ENCODE measurements at places on chromosomes 16 and 17.

- no peak for DNase-seq
These were observed at the start of gene MT1G for GRCh38 chr16:56667581-56668571. MT1G (minus strand) TSS chr16:56668065; CDS start chr16:56667993, 72 bp downstream.

- no peak for DNase-seq
These were observed 14.3 kb downstream of the FBXO31 start for GRCh38 chr16:87369117-87369765.

DNA sequence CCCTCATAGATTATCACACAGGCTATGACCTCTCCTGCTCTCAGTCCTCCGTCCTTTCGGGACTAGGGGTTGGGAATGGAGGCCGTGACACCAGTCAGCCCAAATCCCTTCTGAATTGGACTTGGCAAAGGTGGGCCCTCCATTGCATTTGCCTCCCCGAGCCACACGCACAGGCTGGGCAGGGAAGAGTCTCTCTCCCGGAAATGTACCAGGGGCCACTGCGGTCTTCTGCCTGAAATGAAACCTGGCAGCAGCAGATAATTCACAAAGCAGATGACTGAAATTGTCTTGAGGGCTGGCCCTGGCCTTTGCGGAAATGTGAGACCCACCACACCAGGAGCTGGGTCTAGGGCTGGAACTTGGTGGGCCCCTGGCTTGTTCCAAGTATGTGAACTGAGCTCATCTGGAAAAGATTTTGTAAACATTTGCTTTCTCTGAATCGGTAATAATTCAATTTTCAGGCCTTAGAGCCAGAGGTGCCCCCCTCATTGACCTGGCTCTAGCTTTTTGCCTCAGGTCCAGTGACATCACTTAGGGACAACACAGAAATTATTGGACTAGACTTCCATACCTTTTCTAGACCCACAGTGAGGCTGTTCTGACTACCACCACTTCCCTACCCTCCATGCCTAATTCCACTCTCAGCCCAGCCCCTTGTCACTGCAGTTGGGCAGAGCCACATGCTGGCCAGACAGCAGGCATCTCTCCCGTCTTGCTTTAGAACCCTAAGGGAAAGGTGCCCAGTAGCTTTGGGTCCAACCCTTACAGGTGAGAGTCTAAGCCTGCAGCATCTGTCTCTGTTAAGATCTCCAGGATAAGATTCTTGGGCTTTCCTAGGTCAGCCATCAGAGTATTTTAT, 75.2 kb downstream of the CCDC182 start:
- DNase-seq, result no peak

DNA sequence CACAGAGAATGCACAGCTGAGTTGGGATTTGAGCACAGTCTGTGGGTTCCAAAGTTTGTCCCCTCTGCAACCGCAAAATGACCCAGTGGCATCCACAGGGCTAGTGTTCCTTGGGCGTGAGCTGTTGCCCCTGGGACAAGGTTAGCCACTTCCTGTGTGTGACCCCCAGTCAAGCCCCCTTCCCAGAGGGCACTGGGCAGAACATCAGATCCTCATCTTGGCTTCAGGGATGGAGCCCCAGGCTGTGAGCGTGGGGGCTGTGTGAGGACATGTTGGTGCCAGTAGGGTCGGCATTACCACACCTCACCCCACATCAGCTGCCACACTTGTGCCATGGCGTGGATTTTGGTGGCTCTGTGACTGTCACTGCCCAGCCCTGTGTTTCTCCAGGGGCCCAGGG, 55.3 kb downstream of the USP22 start:
- no peak for DNase-seq

DNA sequence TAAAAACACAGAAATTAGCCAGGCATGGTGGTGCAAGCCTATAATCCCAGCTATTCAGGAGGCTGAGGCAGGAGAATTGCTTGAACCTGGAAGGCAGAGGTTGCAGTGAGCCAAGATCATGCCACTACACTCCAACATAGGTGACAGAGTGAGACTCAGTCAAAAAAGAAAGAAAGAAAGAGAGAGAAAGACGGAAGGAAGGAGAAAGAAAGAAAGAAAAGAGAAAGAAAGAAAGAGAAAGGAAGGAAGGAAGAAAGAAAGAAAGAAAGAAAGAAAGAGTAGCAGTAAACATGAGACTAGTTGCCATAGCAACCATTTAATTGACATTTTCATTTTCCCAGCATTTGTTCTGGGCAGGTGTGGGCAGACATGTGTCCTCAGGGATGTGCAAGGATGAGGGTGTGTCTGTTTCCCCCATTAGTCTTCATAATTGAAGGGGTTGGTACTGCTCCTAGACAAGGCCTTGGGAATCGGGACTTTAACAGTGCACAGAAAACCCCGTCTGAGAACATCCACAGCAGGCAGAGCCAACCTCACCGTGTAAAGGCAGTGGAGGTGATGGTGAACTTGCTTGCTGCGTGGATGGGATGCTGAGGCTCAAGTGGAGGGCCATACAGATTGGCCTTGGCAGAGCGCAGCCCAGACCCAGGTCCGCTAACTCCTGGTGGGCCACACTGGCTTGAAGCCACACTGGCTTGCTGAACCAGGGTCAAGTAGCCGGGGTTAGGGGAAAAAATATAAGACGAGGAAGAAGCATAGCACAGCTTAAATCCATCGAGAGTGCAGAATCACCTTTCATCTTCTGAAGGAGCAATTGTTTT, 35.2 kb upstream of the KIFC3 start:
- no peak for DNase-seq

- no peak for DNase-seq
These were observed 81.8 kb upstream of the TOB1 start for GRCh38 chr17:50947782-50948543.

- no peak for DNase-seq
These were observed 12.4 kb upstream of the TCAP start for GRCh38 chr17:39652587-39653315.

DNA sequence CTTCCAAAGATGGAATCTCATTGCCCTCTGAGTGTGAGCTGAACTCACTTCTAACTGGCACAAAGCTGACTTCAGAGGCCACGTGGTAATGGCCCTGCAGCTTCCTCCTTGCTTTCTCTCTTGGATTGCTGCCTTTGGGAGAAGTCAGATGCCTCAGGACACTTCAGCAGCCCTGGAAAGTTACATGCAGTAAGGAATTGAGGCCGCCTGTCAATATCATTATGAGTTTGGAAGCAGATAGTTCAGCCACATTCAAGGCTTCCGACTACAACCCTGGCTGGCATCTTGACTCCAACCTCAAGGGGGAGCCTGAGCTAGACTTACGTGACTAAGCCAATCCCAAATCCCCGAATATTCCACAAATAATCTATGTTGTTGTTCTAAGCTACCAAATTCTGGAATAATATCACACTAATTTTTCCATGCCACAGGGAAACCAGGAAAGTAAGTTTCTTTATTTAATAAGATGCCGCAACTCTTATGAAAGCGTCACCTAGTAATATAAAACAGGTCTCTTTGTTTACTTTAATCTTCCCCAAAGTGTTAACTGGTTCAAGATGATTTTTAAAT, 13.6 kb downstream of the CEP20 start:
- no peak for DNase-seq

DNA sequence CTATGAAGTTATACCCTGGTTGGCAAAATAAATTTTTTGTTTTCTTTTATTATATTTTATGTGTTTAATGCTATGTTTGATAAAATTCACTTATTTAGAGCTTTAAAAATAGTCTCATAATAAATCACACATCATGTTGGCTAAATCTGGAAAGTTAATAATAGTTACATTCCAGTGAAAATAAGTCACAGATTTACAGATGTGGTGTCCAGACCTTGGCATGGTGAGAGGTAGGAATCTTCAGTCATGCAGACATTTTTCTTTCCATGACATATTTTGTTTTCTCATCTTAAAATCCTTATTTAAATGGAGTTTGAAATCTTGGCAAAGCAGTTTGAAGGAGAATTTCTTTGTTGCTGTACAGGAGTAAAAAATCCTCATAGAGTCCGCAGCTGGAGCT, 48.1 kb upstream of the GOSR1 start:
- DNase-seq, result no peak

DNA sequence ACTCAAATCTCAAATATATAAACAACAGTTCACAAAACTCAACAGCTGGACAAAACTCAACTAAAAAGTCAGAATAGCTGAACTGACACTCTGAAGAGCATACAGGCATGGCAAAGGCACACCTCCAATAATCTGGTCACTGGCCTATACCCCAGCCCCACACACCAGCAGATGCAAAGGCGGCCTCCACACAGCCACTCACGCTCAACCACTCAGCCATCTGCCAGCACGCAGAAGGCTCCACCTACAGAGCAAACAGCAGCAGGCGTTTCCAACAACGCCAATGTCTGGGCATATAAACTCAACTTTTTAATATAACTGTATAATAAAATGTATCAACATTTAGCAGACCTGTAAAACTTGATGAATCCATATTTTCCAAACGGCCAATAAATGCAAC, 17.2 kb downstream of the USP7 start:
- DNase-seq, result no peak

- DNase-seq, result no peak
These were observed 49.2 kb upstream of the CBFA2T3 start for GRCh38 chr16:89026121-89026612.

DNA sequence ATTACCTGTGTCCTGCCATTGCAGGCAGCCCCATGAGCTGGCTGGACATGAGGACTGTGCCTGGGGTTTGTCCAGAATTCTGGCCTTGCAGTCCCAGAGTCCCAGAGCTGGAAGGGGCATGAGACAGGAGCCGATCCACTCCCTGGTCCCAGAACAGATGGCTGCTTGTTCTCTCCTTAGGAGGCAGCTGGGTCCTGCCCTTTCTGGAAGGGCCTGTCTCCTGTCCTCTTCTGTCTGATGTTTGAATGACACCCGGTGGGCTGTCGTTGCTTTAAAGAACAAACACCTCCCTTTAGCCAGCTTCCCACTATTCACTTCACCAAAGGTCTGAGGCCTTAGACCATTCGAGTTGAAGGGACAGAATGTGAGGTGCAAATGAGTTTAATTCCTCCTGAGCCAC, 63.8 kb downstream of the RAP1GAP2 start:
- DNase-seq, result no peak

- no peak for DNase-seq
These were observed 528 bp downstream of the HAGHL start for GRCh38 chr16:727291-727977.

DNA sequence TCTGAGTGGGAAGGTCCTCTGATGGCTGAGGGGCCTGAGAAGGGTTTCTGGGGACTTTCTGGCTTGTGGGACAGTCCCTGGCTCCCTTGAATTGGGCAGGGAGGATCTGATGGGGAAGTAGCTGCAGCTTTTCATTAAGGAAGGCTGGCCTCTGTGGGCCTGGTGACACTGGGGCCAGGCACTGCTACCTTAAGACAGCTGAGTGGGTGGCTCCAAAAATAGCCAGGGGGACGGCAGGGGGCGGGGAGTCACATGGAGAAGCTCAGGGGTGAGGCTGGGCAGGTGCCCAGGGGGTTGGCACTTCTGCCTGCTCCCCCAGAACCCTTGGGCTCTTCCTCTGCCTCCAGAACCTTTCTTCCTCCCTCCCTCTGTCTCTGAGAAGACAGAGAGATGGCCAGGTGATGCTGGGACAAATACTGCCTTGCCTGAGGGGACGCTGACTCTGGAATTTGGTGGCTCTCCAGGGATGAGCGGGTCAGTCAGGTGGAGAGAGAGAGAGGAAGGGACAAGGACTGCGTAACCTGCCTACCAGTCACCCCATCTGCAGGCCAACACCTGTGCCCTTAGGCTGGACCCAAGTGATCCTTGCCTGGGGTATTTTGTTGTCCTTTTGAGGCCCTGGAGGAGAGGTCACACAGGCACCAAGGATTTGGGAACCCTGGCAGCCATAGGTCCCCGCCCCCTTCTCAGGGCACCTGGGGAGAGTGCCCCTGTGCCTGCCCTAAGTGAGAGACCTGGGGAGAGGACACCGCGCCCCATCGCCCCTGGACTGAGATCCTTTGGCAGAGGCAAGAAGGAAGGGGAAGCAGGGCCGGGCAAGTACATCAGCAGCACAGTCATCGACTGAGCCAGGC, 1.7 kb upstream of the SGCA start:
- no peak for DNase-seq

GRCh38 chr16:10988164-10988803, 43.9 kb downstream of the CLEC16A start:
- DNase-seq, result no peak

GRCh38 chr17:64420143-64420670, 28.7 kb upstream of the MILR1 start:
- peak; percentile 45 for DNase-seq

DNA sequence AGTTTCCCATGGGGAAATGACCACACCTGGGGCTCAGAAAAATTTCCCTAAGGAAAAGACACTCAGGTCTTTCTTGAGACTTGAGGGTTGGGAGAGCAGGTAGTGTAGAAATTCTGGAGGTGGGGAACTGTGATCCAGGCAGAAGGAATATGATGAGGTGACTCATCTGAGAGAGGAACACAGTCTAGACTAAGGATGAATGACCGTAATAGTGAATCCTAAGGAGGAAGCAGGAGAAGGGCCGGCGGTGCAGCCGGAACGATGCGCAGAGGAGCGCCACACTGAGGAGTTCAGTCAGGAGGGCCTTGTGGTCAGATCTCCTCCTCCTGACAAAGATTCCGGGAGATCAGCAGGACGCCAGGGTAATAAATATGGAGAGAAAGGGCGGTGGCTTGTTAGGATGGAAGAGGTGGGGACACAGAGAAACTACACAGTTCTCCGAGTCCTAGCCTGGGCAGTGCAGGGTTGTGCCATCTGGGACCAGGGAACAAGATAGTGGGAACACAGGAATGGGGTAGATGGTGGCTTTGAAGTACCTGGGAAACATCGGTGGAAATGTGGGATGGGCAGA, 135.6 kb downstream of the PARN start:
- no peak for DNase-seq

DNA sequence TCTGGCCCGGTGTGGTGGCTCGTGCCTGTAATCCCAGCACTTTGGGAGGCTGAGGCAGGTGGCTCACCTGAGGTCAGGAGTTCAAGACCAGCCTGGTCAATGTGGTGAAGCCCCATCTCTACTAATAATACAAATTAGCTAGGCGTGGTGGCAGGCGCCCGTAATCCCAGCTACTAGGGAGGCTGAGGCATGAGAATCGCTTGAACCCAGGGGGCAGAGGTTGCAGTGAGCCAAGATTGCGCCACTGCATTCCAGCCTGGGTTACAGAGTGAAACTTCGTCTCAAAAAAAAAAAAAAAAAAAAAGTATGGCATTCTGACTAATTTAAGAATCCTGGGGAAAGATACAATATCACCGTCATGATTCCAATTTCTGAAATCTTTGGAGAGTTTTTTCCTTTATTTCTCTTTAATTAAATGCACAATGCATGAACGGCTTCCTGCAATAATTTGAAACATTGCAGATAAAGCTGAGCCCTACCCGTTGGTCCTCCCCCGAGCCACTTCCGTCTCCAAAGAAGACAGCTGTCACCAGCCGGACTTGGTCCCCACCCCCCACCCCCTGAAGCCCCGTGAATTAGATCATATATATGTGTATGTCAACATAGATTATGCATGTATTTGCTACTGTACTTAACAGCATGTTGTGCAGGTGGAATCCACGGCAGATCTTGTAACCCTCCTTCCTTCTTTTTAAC, 142.6 kb upstream of the PLCG2 start:
- no peak for DNase-seq

Measured in NCI-H446 treated with DMSO at 0.1 percent for 48 hours (cell line).